ENCODE measurements at places on chromosomes 3 and 15.

- no peak overlapping the region for H3K27ac ChIP-seq
- DNase-seq: no peak
- peaks cover 33% of the 10 kb centered on the region for H3K4me1 ChIP-seq
- no peak overlapping the region for H3K4me3 ChIP-seq
Observed at GRCh38 chr15:61050844-61051568, 178.1 kb downstream of the RORA start.

DNA sequence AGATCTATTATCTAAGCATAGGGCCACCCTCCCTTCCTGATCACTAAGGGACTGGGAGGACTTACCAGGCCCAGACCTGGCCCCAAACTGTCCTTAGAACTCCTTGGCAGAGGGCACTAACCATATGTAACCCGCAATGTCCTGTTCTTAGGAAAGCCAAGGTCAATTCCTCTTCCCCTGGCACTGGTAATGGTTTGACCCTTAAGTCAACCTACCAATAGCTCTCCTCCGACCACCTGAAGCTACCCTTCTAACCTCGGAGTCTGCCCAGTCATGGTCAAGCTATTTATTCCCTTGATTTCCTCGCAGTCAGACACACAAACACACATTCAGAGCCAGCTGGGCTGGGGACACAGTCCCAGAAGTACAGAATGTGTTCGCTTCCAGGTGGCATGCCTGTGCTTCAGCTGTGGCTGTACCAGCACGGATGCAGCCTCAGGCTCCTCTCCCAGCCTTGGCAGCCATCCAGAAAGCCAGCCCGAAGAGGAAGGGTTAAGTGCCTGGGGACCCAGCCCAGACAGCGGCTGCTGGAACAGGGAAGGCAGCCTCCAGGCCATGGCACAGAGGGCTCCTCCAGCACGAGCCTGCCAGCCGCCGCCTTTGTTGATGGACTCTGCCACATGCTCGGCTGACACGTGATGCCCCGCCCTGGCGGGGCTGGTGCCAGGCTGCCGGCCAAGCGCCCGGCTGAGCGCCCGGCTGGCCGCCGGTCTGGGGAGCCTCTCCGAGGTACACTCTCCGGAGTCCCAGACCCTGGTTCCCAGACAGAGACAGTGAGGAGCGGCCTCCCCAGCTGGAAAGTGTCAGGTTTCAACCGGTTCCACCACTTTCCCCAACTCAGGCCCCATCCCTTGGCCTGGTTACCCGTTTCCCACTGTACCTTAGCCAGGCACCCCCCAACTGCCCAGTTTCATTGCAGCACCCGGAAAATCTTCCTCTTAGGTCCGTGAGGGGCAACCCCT is 5.5 kb downstream of the BMF start:
- peak overlapping the region; percentile 62 for H3K4me3 ChIP-seq
- H3K4me1 ChIP-seq: peaks cover 83% of the 10 kb centered on the region
- no peak for DNase-seq
- peak overlapping the region; percentile 91 for H3K27ac ChIP-seq
- H3K27me3 ChIP-seq: no peaks in the 10 kb centered on the region

DNA sequence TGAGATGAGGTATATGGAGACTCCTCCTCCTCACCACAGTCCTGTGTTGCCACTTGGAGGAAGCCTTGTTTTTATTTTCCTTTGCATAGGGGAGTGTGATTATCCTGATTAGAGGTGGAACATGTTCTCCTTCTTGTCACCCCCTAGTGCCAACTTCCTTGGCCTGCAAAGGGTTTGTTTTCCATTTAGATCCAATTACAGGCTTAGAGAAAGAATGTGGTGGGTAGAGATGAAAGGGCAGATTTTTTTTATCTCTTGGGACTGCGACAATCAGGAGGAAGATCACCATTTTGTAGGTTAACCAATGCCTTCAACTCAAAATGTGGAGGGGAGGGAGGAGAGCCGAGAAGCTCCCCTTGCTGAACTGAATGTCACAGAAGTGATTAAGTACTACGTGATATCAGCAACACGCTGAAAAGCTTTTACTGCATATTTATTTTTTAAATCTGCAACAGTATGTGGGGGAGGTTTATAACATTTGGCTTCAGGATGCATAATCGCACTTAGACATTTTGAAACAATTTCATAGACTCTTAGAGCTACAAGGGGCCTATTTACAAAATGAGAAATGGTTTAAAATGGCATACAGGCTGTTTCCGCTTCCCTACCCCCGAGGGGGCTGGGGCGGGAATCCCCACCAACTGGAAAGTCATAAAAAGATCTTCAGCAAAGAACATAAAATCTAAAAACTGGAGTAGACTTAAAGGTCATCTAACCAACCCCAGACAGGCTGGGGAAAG is 2.4 kb downstream of the LMCD1 start:
- H3K4me3 ChIP-seq: no peak overlapping the region
- peaks cover 4% of the 10 kb centered on the region for H3K36me3 ChIP-seq
- no peak for DNase-seq
- no peaks in the 10 kb centered on the region for H3K27me3 ChIP-seq
- no peak overlapping the region for H3K27ac ChIP-seq
- peaks cover 42% of the 10 kb centered on the region for H3K4me1 ChIP-seq

DNA sequence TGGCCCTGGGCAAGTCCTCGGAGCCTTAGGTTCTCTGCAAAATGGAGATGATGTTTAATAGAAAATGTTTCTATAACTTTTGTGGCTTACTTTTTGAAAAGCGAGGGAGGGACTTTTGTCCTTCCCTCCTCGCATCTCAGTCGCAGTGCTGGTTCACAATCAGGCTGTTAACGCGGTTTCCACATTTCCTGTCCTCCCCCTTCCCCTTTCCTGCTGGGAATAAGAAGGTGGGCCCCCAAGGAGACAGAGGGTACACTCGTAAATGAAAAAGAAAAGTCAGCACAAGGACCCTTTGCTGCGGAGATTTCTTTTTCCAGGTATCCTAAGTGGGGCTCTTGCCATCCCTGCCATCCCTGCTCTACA is 29.5 kb downstream of the ARHGAP31 start:
- no peaks in the 10 kb centered on the region for H3K36me3 ChIP-seq
- peaks cover 16% of the 10 kb centered on the region for H3K4me1 ChIP-seq
- peak overlapping the region; percentile 85 for H3K4me3 ChIP-seq
- peak overlapping the region; percentile 95 for H3K27ac ChIP-seq

GRCh38 chr15:80036071-80036470 is 23.4 kb upstream of the ZFAND6 start:
- no peak for DNase-seq
- H3K4me3 ChIP-seq: no peak overlapping the region
- H3K27ac ChIP-seq: no peak overlapping the region
- peaks cover 2% of the 10 kb centered on the region for H3K4me1 ChIP-seq
- H3K36me3 ChIP-seq: no peaks in the 10 kb centered on the region

DNA sequence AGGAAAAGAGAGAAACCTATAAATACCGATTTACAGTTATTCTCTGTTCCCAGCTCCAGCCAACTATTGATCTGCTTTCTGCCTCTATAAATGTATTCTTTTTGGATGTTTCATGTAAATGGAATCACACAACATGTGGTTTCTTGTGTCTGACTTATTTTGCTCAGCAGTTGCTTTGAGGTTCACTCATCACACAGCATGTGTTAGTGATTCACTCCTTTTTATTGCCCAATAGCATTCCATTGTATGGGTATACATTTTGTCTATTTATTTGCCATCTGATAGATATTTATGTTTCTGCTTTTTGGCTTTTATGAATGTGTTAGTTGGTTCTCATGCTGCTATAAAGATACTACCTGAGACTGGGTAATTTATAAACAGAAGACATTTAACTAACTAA is 23.6 kb downstream of the CCR1 start:
- no peaks in the 10 kb centered on the region for H3K4me1 ChIP-seq
- no peaks in the 10 kb centered on the region for H3K27me3 ChIP-seq
- no peaks in the 10 kb centered on the region for H3K36me3 ChIP-seq
- H3K4me3 ChIP-seq: no peak overlapping the region

GRCh38 chr15:96122077-96123027 is 208.1 kb upstream of the NR2F2 start:
- peaks cover 20% of the 10 kb centered on the region for H3K4me1 ChIP-seq
- H3K27ac ChIP-seq: no peak overlapping the region
- no peak for DNase-seq
- no peaks in the 10 kb centered on the region for H3K27me3 ChIP-seq

- H3K4me3 ChIP-seq: no peak overlapping the region
- no peak for DNase-seq
- no peaks in the 10 kb centered on the region for H3K27me3 ChIP-seq
- no peaks in the 10 kb centered on the region for H3K36me3 ChIP-seq
- peaks cover 3% of the 10 kb centered on the region for H3K4me1 ChIP-seq
Observed at GRCh38 chr3:34504366-34504765, 705.9 kb downstream of the PDCD6IP start.

DNA sequence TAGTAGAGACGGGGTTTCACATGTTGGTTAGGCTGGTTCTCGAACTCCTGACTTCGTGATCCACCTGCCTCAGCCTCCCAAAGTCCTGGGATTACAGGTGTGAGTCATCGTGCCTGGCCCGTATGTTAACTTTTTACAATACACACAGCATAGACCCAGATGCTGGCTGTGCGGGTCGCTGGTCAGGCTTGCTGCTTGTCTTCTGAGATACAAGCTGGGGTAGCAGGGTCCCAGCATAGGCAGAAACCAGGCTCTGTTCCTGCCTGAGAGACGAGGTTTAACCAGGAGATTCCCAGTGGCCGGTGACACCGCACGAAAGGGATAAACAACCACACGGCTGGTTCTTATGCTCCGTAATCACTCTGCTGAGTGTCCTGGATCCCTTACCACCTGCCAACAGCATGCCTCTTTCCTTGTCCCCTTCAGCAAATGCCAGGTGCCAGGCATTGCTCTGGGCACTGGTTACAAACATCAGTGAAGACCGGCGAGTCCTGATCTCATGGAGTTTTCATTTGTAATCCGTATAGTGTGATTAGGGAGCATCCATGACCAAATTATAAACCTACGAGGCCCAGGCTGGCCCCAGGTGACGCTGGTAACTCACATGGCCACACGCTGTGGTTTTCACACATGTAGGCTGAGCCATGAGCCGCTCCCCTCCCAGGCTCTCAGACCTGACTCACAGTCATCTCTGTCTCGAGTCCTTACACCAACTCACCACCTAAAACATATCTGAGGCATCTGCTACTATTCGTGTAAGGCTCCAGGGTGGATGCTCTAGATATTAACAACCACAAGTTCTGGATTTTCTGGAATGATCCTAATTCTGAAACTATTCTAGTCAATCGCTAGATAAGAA is 125.7 kb downstream of the PDZRN3 start:
- H3K4me1 ChIP-seq: peaks cover 22% of the 10 kb centered on the region
- no peak overlapping the region for H3K4me3 ChIP-seq
- no peaks in the 10 kb centered on the region for H3K27me3 ChIP-seq
- no peaks in the 10 kb centered on the region for H3K36me3 ChIP-seq
- no peak for DNase-seq

DNA sequence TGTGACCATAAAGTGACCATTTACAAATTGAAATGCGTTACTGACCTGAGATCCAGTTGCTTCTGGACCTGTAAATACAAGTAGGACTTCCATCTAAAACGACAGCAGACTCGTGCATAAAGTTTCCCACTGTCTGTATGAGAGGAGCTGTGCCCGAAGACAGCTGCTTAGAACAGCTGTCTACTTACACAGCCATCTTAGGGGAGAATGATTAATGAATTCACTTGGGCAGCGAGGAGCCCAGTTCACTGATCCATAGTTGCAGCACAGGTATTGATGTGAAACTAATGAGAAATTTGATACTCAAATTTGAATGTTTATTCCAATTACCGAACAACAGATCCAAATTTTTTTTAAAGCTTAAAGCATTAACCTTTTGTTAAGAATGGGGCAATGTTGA is 748.1 kb downstream of the NR2F2 start:
- H3K27me3 ChIP-seq: no peaks in the 10 kb centered on the region
- H3K27ac ChIP-seq: no peak overlapping the region
- peaks cover 23% of the 10 kb centered on the region for H3K4me1 ChIP-seq
- H3K36me3 ChIP-seq: peaks cover 4% of the 10 kb centered on the region
- no peak for DNase-seq
- H3K4me3 ChIP-seq: no peak overlapping the region
